ENCODE measurements at places on chromosomes 7 and 10. TPM values are rescaled to one million over a fixed set of nuclear protein-coding genes. Genes with fewer than 3 reads are reported as not detected.

NYAP1 gene
- 1.4 TPM for total RNA-seq

DUS4L gene
- total RNA-seq: 10.2 TPM

SLC26A3 gene
- 4,526 TPM for total RNA-seq

CDK14 gene
- total RNA-seq: 15.4 TPM

TAS2R41 gene
- total RNA-seq: not detected

OPN1SW gene
- not detected for total RNA-seq

DNA sequence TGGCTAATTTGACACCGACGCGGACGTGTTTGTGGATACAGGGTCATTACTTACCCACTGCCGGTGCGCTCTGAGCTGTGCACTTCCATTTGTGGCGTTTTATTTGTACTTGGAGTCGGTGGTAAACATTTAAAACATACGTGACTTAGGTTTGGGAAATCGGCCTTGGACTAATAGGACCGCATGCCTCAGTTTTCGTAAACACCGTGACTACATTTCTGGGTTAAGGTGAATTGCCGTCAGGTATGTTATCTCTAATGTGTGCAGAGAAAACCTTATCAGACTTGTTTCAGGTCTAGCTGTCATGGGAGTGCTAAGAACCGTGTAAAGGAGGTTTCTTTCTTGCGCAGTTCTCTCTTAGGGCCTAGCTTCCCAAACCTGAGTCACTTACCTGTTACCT lies 51.7 kb upstream of the NCF1 start:
- no peaks in the 10 kb centered on the region for H3K4me1 ChIP-seq
- H3K36me3 ChIP-seq: no peaks in the 10 kb centered on the region
- H3K27me3 ChIP-seq: no peaks in the 10 kb centered on the region
- H3K4me3 ChIP-seq: no peak overlapping the region
- H3K27ac ChIP-seq: no peak overlapping the region

DNA sequence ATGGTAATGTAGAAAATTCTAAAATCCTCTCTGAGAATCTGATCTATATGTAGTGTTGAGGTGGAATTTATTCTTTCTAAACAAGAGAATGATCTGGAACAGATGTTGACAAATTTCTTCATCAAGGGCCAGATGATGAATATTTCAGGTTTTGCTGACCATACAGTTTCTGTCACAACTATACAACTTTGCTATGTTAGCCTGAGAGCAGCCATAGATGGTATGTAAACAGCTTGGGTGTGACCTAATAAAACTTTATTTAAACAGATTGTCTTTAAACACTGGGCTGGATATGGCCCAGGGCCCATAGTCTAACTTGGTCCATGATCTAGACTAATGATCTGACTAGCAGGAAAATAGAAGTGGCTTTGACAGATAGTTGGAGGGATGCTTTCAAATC lies 213.6 kb upstream of the CELF2 start:
- H3K36me3 ChIP-seq: no peaks in the 10 kb centered on the region
- H3K4me1 ChIP-seq: peaks cover 14% of the 10 kb centered on the region
- H3K4me3 ChIP-seq: no peak overlapping the region
- peak overlapping the region; percentile 60 for H3K27ac ChIP-seq

- H3K27me3 ChIP-seq: no peaks in the 10 kb centered on the region
- H3K27ac ChIP-seq: no peak overlapping the region
- DNase-seq: no peak
- H3K36me3 ChIP-seq: no peaks in the 10 kb centered on the region
Measured at GRCh38 chr7:79464051-79464450, 10.6 kb upstream of the MAGI2 start.

DNA sequence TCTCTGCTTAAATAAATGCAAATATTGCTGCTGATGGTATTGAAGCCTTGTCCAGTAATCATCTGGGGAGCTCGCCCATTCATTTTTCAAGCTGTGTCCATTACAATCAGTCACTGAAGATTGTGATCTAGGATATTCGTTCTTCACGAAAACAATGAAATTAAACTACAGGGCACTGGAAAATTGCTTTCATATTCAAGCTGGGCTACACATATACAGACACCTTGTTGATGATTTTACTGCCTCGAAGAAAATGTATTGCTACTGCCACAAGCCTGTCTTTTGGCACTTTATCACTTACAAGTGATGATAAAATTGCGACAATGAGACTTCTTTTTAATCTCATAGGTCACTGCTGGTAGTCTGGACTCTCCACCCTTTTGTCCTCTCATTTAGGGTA lies 100.0 kb upstream of the MINDY3 start:
- DNase-seq: no peak
- H3K27me3 ChIP-seq: no peaks in the 10 kb centered on the region
- no peaks in the 10 kb centered on the region for H3K36me3 ChIP-seq
- H3K27ac ChIP-seq: no peak overlapping the region
- no peaks in the 10 kb centered on the region for H3K4me1 ChIP-seq

- DNase-seq: no peak
- peaks cover 21% of the 10 kb centered on the region for H3K4me1 ChIP-seq
- no peaks in the 10 kb centered on the region for H3K27me3 ChIP-seq
Measured at GRCh38 chr7:137923380-137923779, 76.6 kb upstream of the DGKI start.

DNA sequence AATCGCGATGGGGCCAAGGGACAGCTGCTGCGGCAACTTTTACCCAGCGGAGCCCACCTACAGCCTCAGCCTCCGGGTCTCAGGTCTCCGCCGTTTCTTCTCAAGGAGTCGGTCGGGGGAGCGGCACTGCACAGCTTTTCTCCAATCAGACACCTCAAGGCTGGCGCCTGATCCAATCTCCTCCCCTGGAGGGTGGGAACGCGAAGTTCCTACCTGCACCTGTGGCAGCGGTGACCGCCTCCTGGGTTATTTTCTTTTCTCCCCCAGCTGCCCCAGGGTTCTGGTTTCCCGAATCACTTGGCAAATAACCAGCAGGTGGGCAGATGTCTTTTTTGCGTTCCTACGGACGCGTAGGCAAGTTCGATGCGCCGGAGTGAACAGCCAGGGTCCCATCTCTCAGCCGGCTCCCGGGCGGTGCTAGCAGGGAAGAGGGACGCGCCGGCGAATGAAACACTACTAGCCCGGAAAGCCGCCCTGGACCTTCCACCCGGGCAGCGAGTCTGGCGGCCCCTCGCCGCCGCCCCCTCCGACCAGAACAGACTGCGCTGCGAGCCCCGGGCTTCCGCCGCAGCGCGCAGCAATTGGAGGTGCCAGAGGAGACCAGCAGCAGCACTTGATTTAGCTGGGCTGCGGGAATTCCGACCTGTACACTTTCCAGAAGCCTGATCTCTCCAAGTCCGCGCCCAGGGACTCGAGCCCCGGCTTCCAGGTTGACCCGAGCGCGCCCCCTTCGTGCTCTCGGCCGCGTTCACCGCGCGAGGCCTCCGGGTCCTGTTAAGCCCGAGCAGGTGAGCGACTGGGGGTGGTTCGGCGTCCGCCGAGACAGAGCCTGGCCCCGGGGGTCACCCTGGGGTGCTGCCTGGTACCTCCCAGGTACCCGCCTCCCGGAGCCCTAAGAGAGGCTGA lies at the start of gene PRR15:
Gene PRR15 (plus strand): TSS at position 246 of the 906 bp plus-strand sequence. CDS start 2,495 bp downstream, outside the sequence.
- DNase-seq: peak; percentile 91
- H3K27me3 ChIP-seq: peaks cover 60% of the 10 kb centered on the region
- H3K27ac ChIP-seq: peak within 1 kb of the TSS; percentile 89

DNA sequence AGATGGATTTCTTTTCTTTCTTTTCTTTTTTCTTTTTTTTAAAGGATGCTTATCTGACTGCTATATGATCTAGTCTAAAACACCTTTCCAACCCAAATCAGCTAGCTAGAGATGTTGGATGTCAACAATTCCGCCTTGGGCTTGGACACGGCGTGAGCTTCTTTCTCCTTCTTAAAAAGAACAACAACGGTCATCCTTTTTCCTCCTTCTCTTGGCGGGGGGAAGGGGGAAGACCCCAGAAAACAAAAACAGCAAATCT lies 1.0 kb downstream of the BEND7 start:
- H3K4me3 ChIP-seq: peak overlapping the region; percentile 77
- H3K27ac ChIP-seq: peak overlapping the region; percentile 79
- peaks cover 23% of the 10 kb centered on the region for H3K4me1 ChIP-seq
- no peaks in the 10 kb centered on the region for H3K36me3 ChIP-seq
- DNase-seq: no peak

DNA sequence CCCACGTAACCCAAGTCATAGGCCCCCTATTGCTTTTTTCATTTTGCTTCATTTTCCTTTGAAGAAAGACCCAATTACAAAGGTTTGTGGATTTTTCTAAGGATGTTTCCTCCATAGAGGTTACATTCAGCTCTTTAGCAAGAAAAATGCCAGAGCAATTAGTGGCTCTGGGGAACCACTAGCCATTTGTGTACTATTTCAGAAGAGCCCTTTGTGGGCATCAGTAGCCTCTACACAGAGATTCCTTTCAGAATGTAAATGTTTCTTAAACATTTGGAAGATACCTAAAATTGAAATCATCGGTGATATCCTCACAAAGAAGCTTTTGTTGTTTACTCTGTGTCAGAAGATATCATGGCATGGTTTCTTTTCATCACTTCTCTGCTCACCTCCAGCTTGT lies 291.0 kb upstream of the KMT2E start:
- no peak overlapping the region for H3K27ac ChIP-seq
- no peaks in the 10 kb centered on the region for H3K36me3 ChIP-seq
- H3K4me1 ChIP-seq: no peaks in the 10 kb centered on the region
- H3K27me3 ChIP-seq: no peaks in the 10 kb centered on the region
- H3K4me3 ChIP-seq: no peak overlapping the region

All from transverse colon (tissue), 4 donors.